ENCODE measurements at places on chromosomes 7 and 10. TPM values are rescaled to one million over a fixed set of nuclear protein-coding genes. Genes with fewer than 3 reads are reported as not detected.

GRCh38 chr7:18200266-18200665 lies 172.6 kb upstream of the PRPS1L1 start:
- no peak for DNase-seq

DNA sequence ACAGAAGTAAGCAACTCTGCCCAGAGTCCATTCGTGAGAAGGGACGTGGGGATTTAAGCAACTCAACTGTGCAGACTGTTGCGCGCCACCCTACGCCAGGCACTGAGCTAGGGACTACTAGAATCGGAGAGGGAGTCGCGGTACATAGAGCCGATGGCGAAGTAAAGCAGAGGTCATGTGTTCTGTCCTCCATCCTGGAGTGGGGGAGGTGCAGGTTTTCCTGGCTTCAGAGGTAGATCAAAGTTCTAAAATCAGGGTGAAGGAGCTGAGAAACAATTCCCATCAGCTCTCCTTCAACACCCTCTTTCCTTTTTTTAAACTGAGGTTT lies 23.2 kb downstream of the SLC35G1 start:
- no peak for DNase-seq

Gene LBX1
- polyA plus RNA-seq: 0.11 TPM

Gene GIMAP2
- polyA plus RNA-seq: 32.5 TPM

- DNase-seq: no peak
Measured at GRCh38 chr7:96400001-96400400, 78.1 kb upstream of the SLC25A13 start.

DNA sequence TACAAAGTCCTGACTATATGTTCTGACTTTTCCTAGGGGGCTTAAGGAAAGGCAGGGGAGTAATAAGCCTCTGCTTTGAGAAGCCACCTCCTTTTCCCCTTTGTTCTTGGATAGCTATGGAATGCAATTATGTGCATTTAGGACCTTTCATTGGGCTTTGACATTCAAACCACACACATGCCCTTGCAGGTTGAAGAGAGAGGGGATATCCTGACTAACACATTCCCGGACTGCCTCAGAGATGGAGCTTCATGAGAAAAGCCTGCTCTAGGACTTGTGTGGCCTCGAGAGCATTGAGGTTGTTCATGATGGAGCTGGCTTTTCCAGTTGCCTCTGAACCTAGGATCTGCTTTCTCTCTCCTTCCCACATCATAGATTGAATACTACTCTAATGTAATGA lies 694.5 kb downstream of the LRMDA start:
- DNase-seq: no peak

DNA sequence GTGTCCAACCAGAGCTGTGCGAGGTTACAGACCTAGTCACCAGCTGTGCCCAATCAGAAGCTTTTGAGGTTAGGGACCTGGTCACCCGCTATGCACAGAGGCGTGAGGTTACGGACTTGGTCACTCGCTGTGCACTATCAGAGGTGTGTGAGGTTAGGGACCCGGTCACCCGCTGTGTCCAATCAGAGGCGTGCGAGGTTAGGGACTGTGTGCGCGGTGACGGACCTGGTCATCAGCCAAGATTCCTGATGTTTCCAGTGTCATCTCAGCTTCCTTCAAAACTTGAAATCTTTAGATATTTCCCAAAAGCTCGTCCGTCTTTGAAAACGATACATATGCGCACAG lies 182.1 kb downstream of the DIP2C start:
- DNase-seq: no peak

Gene ADIRF
- polyA plus RNA-seq: 196 TPM

- DNase-seq: no peak
Measured at GRCh38 chr10:123087348-123087747, 48.4 kb upstream of the HMX3 start.
